ENCODE measurements at places on chromosomes 7 and 10.

GRCh38 chr7:142811154-142811737, 40.5 kb downstream of the PRSS2 start:
- DNase-seq, result peak; percentile 61

GRCh38 chr10:94607111-94607510, 61.5 kb downstream of the HELLS start:
- DNase-seq, result no peak

DNA sequence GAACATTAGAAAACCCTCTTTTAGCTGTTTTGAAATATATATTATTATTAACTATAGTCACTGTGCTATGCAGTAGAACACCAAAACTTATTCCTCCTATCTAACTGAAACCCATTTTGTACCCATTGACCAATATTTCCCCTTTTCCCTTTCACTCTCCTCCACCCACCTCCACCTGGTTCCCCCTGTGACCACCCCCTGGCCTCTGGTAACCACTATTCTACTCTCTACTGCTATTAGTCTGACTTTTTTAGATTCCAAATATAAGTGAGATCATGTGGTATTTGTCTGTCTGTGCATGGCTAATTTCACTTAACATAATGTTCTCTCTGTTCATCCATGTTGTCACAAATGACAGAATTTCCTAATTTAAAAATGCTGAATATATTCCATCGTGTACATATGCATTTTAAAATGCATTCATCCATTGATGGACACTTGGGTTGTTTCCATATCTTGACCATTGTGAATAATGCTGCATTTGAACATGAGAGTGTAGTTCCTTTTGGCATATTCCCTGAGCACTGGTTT, 18.7 kb downstream of the TBC1D12 start:
- no peak for DNase-seq

DNA sequence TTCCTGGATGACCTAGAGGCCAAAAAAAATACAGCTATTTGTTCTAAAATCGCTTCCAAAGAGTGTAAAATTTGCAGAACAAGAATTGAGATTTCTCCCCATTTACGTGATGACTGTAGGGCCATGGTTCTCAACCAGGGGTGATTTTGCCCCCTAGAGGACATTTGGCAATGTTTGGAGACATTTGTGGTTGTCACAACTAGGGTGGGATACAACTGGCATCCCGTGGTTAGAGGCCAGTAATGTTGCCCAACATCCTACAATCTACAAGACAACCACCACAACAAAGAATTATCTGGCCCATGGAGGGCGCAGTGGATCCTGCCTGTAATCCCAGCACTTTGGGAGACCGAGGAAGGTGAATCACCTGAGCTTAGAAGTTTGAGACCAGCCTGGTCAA, 22.8 kb upstream of the MALSU1 start:
- peak; percentile 59 for DNase-seq

DNA sequence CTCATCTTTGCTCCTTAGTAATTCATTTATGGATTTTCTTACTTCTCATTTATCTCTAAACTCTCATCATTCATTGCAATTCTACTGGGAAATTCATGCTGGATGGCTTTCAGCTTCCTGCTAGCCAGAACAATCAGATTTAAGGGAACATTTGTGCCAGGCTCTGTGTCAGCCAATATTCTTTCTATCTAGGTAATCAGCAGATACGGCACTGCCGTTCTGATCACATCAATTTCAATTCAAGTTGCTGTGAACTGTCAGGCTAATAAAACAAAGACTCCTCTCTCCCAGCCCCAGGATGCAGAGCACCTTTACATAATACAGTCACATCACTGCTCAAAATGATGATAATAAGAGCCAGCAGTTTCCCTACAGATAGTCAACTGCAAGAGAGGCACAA, 468.3 kb downstream of the SORCS1 start:
- no peak for DNase-seq

DNA sequence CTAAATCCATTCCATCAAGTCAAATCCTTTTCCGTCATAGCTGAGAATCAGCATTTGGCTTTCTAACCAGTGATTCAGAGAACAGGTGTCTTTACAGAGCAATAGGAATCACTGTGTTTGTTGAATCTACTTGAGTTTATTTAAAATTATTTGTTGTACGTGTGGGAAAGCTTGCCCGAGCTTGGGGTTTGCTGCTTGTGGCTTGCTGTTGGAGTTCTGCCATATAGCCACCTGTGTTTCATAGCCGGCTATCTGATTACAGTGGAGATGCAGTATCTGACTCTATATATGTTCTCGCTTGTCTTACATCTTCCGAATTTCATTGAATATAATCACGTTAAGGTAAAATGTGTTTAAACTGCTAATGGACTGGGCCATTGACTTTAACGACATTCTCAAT, 274.3 kb upstream of the MKI67 start:
- DNase-seq, result no peak

GRCh38 chr7:113561446-113561845, 357.4 kb downstream of the PPP1R3A start:
- no peak for DNase-seq

Measured in A673 (cell line).